ENCODE measurements at places on chromosomes 16 and 17. TPM values are rescaled to one million over a fixed set of nuclear protein-coding genes. Genes with fewer than 3 reads are reported as not detected.

SLC38A8 gene
- not detected for total RNA-seq

GRCh38 chr17:27339198-27339835 is 45.4 kb downstream of the WSB1 start:
- no peak for DNase-seq

DNA sequence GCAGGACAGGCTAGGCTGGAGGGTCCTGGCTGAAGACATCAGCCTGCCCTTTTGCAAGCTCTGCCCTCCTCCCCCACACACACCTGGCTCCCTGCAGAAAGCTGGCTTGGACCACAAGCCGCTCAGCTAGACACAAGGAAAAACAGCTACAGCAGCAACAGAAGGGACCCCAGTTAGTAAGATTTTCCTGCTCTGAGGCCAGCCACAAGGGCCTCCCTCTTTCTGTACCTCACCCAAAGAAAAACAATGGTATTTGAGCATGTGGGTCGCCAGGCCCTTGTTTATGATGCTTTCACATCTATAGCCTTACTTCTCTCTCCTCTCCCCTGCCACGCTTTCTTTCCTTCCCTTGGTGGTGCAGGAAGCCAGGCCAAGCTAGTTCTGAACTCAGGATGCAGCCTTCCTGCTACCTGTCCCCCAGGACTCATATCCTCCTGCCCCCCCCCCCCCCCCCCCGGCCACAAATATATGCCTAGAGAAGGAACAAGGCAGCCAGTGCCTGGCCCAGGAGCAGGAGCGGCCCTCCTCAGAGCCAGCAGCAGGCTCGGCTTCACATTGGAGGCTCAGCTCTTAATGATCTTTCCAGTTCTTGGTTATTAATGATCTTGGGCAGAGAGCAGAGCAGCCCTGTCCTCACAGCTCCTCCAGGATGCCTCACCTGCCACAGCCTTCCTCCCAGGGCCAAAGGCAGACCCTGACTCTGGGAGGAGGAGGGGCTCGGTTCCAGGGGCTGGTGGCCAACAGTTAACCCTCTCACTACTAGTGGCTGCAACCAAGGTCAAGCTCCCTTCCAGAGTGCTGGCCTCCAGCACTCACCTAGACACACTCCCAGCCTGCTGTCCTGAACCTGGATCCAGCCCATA is 19.5 kb downstream of the GRIN2C start:
- no peak for DNase-seq

GRCh38 chr16:48201515-48202201 is 42.4 kb upstream of the LONP2 start:
- DNase-seq, result no peak

GRCh38 chr16:86823125-86823524 is 244.8 kb downstream of the FOXL1 start:
- DNase-seq, result no peak

GRCh38 chr16:11560701-11561453 is 25.8 kb downstream of the LITAF start:
- peak; percentile 81 for DNase-seq

- no peak for DNase-seq
Measured at GRCh38 chr17:76237859-76238313, 2.4 kb downstream of the RNF157 start.

TMEM235 gene
- not detected for total RNA-seq

GRCh38 chr17:1999557-2000251 is 25.4 kb downstream of the RTN4RL1 start:
- DNase-seq, result no peak

DNA sequence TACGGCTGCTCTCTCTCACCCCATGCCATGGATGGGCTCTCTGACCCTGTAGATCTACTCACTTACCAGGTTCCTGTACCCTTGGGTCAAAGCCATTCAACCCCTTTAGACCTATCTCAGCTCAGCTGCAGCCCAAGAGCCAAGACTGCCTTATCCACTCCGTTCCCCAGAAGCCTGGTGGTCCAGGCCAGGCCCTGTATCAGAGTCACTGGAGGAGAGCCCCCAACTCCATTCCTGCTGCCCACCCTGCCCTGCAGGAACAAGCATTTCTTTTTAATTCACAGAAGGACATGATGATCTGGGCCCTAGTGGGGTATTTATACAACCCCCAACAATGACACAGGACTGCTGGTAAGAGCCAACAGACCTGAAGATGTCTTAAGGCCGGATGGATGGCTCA is 76.8 kb downstream of the AIPL1 start:
- DNase-seq, result no peak

- no peak for DNase-seq
Measured at GRCh38 chr17:29835435-29836351, 94.3 kb downstream of the SSH2 start.

Data from activated CD4-positive, alpha-beta T cell treated with anti-CD3 and anti-CD28 coated beads, Interleukin-2, amount 10 ng/mL, durations not matched to agents 7 days and 5 days (primary cell).